ENCODE measurements at places on chromosomes 16 and 17.

GRCh38 chr17:39704821-39705551, 5.1 kb downstream of the ERBB2 start:
- no peak for DNase-seq

DNA sequence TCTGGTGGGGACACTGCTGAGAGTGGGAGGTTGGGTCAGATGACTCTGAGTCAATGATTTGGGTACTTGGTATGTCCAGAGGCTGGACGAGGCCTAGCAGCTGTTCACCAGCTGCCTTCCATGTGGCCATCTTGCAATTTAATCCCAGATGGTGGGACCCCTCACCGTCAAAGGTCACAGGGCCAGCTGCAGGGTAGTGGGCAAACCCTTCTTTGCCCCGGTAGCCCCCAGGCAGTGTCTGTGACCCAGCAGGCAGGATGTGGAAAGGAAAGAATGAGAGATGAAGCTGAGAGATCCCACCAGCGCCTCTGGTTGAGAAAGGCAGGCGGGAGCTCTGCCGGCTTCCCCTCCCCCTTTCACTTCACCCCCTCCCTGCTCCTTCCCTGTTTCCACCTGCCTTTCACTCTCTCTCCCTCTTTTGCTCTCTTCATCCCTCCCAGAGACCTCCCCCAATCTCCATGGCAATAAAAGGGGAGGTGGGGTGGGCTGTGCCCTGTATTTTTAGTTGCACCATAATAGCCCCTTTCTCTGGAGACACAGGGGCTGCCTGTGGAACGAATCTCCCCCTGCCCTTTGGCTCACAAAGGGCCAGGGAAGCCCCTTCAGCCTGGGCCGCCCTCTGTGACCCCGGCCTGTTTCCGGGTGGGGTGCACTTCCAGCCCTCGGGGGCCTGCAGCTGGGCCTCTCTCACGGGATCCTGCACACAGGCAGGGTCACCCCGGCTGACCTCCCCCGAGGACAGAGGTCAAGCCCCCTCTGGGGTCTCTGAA, 20.2 kb downstream of the CDK5RAP3 start:
- DNase-seq = no peak

DNA sequence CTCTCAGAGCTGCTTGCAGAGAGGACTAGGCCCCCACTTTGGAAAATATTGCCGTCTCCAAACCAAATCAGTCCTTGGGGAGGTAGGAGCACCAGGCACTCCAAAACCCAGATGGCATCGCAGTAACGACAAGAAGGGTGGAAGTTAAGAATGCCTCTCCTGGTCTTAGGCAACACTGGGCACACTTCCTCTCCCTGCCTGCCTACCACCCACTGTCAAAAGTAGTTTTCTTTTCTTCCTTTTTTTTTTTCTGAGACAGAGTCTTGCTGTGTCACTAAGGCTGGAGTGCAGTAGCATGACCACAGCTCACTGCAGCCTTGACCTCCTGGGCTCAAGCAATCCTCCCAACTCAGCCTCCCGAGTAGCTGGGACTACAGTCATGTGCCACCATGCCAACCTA, 47.2 kb downstream of the SRL start:
- DNase-seq = no peak

DNA sequence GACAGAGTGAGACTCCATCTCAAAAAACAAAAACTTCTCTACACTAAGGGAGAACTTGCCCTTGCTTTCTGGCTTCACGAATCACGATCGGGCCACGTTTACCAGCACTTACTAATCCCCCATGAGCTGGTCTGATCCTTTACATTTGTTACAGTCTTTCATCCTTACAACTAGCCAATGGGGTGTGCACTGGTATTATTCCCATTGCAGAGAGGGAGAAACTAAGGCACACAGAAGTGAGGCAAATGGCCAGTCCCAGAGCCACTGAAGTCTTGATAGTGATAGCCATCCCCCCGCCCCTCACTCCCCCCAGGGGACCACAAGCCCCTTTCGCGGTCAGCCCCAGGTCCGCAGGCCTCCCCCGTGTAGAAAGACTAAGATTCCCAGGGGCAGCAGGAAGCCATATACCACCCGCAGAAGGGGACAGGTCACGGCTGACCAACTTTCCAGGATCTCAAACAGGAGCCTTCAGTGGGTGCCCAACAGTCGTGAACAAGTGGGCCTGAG, 868 bp downstream of the NATD1 start:
- no peak for DNase-seq

DNA sequence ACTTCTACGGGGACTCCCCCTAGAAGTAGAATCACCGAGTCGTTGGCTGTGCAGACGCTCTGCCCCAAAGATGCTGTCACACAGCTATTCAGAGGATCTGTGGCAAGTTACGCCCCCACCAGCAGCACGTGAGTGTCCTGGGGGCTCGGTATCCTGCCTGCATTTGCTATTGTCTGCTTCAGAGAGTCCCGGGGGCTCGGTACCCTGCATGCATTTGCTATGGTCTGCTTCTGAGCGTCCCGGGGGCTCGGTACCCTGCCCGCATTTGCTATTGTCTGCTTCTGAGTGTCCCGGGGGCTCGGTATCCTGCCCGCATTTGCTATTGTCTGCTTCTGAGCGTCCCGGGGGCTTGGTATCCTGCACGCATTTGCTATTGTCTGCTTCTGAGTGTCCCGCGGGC, 23.8 kb upstream of the ZNF469 start:
- DNase-seq = no peak

DNA sequence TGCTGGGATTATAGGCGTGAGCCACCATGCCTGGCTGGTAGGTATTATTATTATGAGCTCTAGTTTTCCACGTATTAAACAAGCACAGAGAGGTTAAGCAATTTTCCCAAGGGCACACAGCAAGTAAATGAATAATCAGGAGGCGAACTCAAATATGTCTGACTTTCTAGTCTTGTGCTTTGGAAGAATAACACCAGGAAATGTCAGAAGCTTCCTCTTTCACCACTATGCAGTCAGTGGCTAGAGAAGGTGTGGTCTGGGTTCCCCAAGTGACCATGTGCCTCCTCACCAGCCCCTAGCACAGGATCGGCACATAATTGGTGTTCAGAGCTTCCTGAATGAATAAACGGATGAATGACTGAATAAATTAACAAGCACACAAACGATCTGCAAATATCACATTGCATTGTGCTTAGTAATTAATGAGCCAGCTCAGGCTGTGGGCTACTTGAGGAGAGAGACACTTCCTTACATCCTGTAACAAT, 21.6 kb upstream of the SCNN1B start:
- DNase-seq = no peak

- DNase-seq = no peak
These were observed 170.8 kb upstream of the FAM20A start for GRCh38 chr17:68771867-68772515.
